ENCODE measurements at places on chromosomes 2 and 18. TPM values are rescaled to one million over a fixed set of nuclear protein-coding genes. Genes with fewer than 3 reads are reported as not detected.

DNA sequence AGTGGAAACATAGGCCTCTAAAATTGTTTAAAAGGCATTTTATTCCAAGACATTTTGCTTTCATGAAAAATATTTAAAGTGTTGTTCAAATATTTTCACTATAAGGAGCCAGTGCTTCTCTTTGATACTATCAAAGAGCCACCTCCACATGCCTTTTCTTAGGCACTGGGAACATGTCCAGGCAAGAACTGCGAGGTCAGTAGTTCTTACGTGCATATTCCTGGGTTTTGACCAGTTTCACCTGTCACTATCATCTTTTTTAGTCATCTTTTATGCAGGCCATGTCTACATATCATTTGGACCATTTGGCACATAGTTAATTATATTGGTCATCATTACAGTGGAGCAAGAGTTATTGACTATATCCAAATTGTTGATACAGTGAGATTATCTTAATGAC lies 195.3 kb downstream of the CCDC85A start:
- DNase-seq = no peak

AGXT gene
- not detected for total RNA-seq

WNT10A gene
- total RNA-seq = 0.17 TPM

- DNase-seq = no peak
Measured at GRCh38 chr2:177574356-177574755, 181.8 kb downstream of the AGPS start.

- no peak for DNase-seq
Measured at GRCh38 chr2:238891457-238892203, 43.7 kb downstream of the TWIST2 start.

CTAGE1 gene
- total RNA-seq = not detected

DNA sequence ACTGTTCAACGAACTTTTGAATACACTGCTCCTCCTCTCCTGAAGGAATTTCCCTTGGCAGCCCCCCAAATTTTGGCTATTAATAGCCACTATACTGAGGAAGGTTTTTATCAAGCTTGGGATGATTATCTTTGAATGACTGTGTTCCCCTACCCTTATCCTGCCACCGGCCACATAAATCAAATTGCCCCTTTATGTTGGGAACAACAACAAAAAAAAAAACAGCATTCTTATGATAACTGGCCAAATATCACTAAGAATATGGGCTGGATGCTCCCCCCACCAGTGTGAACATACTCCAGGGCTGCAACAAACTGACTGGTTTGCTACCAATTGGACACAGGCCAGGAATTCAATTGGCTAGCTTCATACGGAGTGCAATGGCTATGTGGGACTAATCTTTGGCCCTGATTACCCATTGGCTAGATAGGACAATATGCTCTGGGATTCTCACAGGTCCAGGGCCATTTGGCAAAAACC lies 20.6 kb downstream of the DUSP11 start:
- DNase-seq = no peak

DNA sequence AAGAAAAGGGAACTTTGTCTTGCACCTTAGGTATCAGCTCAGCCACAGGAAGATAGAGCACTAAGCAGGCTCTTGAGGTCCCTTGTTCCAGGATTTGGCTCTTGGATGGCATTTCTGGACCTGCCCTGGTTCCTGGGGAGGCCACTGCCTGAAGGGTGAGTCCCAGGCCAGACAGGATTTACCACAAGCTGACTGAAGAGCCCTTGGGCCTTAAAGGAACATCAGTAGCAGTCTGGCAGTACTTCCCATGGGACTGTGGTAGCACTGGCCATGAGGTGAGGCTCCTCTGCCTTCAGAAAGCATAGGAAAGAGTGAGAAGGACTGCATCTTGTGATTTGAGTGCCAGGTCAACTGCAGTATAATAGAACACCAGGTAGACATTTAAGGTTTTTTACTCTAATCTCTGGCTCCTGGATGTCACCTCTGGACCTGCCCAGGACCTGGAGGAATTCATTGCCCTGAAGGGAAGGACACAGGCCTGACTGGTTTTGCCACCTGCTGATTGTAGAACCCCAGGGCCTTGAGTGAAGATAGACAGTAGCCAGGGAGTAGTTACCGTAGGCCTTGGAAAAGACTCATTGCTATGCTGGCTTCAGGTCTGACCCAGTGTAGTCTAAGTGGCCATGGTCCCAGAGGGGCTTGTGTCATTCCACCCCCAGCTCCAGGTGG lies 154.4 kb upstream of the CREB1 start:
- DNase-seq = no peak

DSG4 gene
- total RNA-seq = not detected

DNA sequence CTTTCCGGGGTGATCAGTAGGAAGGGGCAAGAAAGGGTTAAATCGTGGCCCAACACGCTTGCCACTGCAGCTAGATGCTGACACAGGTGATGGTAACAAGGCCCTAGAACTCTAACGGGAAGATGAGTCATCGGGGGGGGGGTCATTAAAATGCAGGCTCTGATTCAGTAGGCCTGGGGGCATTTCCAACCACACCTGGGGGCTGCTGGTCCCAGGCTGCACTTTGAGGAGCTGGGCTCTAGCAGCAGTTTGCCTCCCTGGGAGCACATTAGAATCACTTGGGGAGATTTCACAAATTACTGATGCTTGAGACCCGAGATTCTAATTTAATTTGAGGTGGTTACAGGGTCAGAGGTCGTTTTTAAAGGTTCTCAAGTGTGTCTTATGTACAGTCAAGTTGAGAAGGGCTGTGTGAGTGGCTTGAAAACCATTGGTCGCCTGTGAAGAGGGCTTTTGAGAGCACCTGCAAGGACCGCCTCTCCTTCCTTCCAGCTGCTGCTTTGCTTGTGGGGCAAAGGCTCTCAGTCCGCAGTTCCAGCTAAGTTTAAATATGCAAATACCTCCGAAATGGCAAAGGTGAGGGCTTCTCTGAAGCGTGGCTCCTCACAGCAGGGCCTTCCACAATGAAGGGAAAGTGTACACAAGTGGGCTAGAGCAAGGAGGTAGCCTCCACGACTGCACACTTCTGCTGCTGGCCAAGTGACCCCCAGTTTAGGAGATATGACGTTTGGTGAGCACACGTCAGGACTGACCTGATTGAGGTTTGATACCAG lies 128.0 kb upstream of the MSH6 start:
- no peak for DNase-seq

AKAIN1 gene
- not detected for total RNA-seq

DNA sequence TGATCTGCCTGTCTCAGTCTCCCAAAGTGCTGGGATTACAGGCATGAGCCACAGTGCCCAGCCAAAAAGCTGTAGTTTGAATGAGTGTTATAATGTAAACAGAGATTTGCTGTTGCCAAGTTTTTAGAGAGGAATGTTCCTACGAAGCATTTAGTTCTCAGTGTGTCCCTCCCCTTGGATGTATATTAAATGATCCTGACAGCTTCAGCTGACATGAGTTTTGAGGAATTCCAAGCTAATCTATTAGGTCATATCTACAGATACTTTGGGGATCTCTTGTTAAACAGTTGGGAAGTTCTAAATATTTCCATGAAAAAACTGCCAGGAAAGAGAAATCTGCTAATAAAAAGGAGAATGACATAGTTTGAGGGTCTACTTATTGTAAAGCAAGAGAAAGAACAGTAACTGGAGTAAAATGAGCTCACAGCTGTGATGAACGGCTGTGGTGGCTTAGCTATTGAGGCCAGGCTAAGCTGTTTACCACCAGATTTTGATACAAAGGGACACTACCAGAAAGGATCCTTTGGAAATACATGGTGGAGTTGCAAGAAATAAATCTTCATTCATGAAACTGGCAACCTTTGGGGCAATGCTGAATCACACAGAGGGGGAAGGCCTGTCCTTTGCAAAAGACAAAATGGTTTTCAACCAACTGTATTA lies 2.6 kb upstream of the STON1 start:
- no peak for DNase-seq

- DNase-seq = peak; percentile 86
Measured at GRCh38 chr2:149037851-149038250, 648 bp upstream of the LYPD6B start.

- no peak for DNase-seq
Measured at GRCh38 chr2:27708666-27709065, 45.0 kb downstream of the SLC4A1AP start.

DNA sequence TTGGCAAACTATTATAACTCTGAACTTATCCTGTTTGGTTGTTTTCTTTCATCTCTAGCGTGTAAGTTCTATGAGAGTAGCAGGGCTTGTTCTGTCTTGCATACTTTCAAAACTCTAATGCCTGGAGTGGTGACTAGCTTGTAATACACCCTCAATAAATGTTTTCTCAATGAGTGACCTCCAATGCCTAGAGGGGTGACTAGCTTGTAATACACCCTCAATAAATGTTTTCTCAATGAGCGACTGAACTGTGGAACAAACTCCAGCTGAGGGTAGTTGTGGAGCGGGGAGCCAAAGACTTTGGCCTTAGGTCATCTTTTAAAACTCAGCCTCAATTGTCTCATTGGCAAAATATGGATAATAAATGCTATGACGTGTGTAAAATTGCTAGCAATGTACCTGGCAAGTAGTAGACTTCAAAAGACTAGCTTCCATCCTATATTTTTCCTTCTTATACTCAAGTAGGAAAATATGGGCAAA lies 1.8 kb downstream of the GPD2 start:
- DNase-seq = no peak

HOXD1 gene
- not detected for total RNA-seq

REG3A gene
- total RNA-seq = not detected

DNA sequence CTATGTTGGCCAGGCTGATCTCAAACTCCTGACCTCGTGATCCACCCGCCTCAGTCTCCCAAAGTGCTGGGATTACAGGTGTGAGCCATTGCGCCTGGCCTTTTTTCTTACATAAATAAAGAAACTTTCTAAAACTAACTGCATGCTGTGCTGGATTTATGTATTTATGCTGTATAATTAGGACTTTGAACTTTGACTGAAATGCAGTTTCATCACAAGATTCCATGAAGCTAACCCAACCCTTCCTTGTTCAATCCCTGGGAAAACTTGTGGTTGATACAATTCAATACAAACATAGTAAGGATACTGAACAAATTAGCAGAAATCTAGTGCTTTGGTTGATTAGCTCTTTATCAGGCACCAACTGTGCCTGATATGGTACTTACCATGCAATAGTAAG lies 20.9 kb upstream of the SLC35F5 start:
- no peak for DNase-seq

DNA sequence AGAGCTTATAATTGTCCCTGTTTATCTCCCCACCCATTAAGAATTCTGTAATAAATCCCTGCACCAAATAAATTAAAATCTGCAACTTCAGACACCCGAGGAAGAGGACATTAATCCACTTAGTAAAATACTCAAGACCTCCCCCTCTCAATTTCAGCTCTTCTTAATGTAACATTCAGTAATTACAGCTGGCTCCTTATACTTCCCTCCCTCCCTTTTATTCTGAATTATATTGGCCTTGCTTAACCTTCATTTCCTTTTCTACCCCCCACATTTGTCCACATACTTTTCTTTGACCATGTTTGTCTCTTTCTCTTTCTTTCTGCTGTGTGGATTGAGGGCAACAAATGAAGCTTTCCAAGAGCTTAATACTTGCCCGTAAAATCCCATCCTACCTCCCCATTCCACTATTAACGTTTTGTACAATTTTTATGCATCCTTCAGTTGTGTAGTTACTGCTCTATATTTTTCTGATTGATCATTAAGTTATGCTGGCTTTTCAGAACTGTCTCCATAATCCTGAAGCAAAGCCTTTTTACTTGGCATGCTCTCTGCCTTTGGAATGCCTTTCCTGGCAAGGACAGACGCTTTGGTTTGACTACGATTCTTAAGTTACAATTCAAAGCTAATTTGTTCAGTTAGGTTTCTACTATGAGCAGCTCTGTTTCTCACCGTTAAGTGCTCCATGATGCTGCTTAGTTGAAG lies 580.1 kb downstream of the ZEB2 start:
- DNase-seq = no peak

DNA sequence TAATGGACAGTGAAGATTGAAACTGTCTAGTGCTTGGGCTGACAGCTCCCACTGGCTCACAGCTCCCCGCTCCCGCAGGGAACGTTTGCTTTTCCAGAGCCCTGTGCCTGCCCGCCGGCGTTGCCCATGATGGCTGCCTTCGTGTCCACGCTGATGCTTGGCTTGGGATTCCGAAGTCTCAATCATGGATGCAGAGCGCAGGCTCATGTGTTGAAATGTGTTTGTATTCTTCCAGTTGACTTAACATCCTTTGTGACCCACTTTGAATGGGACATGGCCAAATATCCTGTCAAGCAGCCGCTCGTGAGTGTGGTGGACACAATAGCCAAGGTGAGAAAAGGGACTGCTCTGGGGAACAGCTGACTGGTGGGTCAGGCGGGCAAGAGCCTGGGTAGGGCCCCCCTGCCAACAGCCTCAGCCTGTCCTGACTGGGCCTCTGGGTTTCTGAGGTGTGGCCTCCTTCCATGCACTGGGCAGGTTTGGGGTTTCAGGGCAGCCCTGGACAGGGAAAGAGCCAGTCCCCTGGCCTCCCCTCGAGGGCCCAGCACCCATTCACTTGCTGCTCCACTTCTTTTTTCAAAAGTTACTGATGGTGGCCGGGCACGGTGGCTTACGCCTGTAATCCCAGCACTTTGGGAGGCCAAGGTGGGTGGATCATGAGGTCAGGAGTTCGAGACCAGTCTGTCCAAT lies 42.8 kb downstream of the ATP6V1C2 start:
- DNase-seq = peak; percentile 89

- DNase-seq = no peak
Measured at GRCh38 chr2:224869601-224870233, 153.6 kb upstream of the CCDC195 start.

DNA sequence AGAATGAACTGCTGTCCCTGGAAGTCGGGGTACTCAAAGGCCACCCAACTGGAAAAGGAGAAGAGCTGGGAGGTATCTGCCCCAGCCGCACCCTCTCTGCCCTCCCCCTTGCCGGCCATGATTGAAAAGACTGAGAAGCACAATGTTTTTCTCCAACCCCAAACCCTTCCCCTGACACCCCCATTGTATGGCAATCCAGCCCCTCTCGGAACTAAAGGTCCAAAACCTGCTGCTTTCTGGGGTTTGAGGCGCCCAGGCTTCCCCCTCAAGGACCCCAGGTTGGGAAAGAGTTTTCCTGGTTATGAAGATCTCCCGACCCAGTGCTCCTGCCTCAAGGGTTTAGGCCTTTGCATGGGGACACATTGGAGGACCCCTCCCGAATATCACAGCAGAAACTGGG lies 1.0 kb downstream of the CRYBA2 start:
- DNase-seq = no peak

GRCh38 chr2:137345994-137346393 lies 580.6 kb downstream of the THSD7B start:
- DNase-seq = no peak

- no peak for DNase-seq
Measured at GRCh38 chr18:66534110-66534509, 69.8 kb downstream of the CDH19 start.

GNLY gene
- total RNA-seq = 2.9 TPM

- DNase-seq = no peak
Measured at GRCh38 chr2:197174539-197175094, 136.0 kb downstream of the ANKRD44 start.

GRCh38 chr18:55605733-55606338 lies 17.8 kb upstream of the TCF4 start:
- DNase-seq = no peak
